ENCODE measurements at places on chromosomes 1 and 21.

- DNase-seq, result no peak
Observed at GRCh38 chr1:22248746-22249145, 105.8 kb upstream of the WNT4 start.

DNA sequence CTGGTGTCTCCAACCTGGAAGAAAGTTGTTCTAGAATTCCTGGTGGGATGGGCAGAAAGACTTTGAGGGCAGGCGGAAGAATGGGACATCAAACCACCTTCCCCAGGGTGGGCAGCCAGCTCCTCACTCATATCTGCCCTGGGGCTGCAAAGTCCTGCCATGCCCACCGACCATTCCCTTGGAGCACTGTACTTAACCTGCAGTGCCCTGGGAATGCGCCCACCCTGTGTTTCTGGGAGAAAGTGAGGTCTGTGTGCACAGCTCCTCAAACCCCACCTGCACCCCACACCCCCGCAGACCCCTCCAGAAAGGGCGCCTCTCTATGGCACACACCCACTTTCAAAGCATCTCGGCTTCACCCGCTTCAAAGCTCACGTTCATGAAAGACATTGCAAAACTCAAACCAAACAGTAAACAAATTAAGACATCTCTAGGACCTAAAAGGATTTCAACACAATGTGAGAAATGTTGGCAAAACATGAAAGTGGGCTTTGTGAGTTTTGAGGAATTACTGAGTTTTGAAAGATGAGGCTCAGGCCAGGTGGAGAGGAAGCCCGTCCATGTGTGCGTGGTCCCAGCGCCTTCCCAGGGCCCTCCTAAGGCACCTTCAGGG lies 25.1 kb downstream of the KRTAP10-1 start:
- no peak for DNase-seq

DNA sequence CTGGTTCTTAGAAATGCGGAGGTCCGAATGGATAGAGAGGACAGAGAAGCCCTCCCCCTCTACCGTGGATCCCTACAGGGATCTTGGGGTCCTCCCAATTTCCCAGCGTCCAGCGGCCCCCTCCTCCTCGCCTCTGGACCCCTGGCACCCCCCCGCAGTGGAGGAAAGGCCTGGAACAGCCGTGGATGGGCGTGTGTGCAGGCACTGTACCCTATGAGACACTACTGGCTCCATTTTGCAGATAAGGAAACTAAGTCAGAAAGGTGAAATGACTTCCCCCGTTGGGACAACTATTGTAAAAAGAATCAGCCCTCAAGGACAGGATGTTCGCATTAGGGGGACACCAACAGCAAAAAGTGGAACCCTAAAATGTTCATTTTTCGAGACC lies 931 bp upstream of the CLSTN1 start:
- no peak for DNase-seq

- DNase-seq, result no peak
Observed at GRCh38 chr1:85940656-85941306, 215.8 kb downstream of the COL24A1 start.

DNA sequence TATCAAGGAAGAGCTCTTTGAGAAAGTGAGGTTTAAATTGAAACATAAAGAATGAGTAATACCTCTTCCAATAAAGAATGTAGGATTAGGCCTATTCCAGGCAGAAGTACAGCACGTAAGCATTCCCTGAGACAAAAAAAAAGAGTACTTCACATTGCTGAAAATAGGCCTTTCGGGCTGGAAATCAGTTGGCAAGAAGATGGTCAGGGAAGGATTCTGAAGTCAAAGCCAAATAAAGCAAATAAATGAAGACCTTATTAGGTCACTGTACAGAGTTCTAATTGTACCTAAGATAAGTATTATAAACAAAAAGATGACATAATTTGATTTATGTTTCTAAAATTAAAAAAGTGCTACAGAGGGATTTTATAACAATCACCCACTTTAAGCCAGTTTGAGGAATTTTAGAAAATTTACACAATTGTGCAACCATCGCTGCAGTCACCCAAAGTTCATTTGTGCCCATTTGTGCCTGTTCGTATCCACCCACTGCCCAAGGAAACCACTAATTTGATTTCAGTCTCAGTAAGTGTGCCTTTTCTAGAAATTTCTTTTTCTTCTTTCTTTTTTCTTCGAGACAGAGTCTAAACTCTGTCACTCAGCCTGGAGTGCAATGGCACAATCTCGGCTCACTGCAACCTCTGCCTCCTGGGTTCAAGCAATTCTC lies 58.6 kb downstream of the FMO4 start:
- no peak for DNase-seq

- DNase-seq, result peak; percentile 3
Observed at GRCh38 chr21:38925923-38926322, 120.2 kb downstream of the ETS2 start.

GRCh38 chr1:183218971-183219615 lies 33.0 kb downstream of the LAMC2 start:
- DNase-seq, result peak; percentile 38

DNA sequence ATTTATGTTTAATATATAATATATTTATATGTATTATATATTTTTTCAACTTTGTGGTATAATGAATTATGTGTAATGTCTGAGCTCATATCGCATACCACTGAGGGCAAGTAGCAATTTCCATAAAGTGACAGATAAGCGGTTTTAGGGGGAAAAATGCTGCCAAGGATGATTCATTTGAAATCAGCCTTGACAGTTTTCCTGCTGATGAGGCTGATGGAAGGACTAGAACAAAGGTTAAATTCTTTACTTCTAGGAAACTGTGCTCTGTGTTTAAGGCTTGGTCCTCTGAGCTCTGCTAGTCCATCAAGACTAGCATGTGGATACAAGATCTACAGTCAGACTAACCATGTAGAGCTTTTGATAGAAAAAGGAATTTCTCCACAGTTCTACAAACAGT lies 19.3 kb upstream of the DDAH1 start:
- DNase-seq, result no peak

DNA sequence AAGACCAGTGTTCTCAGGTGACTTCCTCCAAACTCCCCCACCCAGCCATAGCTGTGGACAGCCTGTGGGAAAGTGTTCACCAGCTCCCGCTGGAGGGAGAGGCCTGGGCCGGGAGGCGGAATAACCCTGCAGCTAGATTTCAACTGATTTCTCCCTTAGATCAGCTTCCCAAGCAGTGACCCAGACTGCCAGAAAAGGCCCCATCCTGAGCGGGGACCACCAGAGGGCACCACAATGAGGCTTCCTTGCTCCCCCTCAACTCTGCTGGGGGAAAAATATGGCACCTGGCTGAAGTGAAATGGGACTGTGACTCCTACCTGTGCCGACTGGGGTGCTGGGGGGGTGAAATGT lies 50.8 kb downstream of the RHBG start:
- DNase-seq, result no peak

Measured in KG1 (cell line).